Tracheal epithelial cell (primary cell): ENCODE measurements at places on chromosomes 6 and 20. TPM values are rescaled to one million over a fixed set of nuclear protein-coding genes. Genes with fewer than 3 reads are reported as not detected.

The ARFGEF3 gene
- total RNA-seq = 6.7 and 8.3 TPM in 2 replicates

The CST5 gene
- not detected in 2 replicates for total RNA-seq

The CLPSL2 gene
- total RNA-seq = not detected in 2 replicates

The FAM210B gene
- 24.8 and 26.0 TPM in 2 replicates for total RNA-seq

The BPI gene
- total RNA-seq = not detected in 2 replicates

The NFATC2 gene
- total RNA-seq = under 0.01 and 0.24 TPM in 2 replicates

The PLTP gene
- 52.9 and 81.9 TPM in 2 replicates for total RNA-seq

The SLC35D3 gene
- total RNA-seq = under 0.01 TPM in 1 of 2 replicates, not detected in the other

The LY6G6D gene
- total RNA-seq = not detected in 2 replicates

The GMPR gene
- total RNA-seq = 1.2 TPM in 1 of 2 replicates, not detected in the other

The DSP gene
- total RNA-seq = 710 and 886 TPM in 2 replicates
